ENCODE measurements at places on chromosomes 7 and 10. TPM values are rescaled to one million over a fixed set of nuclear protein-coding genes. Genes with fewer than 3 reads are reported as not detected.

DNA sequence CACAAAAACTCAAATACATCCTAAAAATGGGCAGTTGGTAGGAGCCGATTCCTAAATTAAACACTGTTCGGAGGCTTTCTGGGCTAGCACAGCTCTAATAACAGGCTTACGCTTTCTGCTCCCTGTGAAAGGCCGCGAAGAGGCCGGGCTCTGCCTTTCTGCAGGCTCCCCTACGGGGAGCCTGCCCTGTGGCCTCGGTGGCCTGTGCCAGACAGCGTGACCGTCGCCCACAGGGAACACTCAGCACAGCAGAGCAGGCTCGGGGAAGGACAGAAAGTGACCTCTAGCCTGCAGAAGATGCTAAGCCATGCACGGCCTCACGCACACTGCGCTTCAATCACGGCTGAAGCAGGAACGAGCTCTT is 64.2 kb downstream of the DIP2C start:
- no peak for DNase-seq

- DNase-seq = no peak
These were observed 2.4 kb upstream of the ZNF33B start for GRCh38 chr10:42640610-42641229.

DNA sequence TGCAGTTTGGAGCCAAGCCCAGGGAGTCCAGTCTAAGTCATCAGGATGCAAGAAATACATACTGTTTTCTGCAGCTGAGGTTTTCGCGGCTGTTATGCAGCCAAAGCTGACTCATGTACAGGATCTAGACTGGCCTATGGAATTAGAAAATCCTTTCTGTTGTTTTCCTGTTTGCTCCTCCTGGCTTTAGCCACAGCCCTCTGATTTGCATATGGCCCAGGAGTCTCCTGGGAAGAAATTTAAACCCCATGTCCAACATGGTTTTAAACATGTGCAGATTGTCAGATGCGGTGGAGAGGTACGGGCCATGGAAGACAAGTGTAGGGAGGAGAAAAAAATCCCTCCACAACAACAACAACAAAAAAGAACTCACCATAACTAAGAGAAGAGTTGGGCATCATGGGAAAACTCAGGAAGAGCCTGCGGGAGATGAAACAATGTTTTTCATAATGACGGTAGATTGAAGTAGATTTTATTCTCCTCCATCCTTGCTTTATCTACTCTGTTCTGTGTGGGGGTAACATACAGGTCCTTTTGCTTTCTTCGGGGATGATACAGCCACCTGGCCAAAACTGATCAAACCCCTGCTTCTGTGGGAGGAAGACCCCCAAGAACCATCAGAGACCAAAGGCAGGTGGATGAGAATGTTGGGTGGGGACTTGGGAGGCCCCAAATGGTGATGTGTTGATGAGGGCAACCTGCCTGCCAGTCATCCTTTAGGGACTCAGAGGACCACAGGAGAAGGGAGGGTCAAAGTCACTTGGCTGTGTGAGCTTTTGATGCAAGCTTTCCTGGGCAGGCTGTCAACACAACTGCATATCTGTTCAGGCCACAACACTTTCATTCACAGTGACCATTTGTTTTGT is 29.8 kb upstream of the GNA12 start:
- DNase-seq = peak; percentile 93

DNA sequence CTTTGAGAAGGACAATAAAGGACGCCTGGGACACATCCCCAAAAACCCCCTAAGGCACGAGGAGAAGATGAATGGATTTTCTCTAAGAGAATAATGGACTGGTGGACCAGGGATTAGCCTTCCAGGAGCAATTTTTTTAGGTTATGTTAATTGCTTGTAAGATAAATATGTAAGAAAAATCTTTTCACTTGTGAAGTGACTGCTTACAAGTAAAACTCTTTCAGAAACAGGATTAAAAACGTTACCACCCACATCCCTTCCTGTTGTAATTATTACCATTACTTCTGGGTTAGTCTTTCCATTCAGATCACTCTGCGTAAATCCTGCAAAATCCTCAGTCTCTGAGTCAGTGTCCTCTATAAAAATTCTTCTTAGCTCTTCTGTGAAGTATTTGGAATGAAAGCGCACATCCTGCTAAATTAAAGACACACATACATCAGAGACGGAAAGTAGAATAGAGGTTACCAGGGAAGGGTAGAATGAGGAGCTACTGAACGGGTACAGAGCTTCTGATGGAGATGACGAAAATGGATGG is 34.3 kb downstream of the CDCA7L start:
- peak; percentile 74 for DNase-seq

GRCh38 chr7:104886651-104887050 is 127.4 kb upstream of the KMT2E start:
- DNase-seq = no peak

- DNase-seq = no peak
These were observed 42.1 kb downstream of the SCIN start for GRCh38 chr7:12612622-12613021.

GRCh38 chr10:132118366-132118765 is 52.6 kb downstream of the JAKMIP3 start:
- no peak for DNase-seq

DNA sequence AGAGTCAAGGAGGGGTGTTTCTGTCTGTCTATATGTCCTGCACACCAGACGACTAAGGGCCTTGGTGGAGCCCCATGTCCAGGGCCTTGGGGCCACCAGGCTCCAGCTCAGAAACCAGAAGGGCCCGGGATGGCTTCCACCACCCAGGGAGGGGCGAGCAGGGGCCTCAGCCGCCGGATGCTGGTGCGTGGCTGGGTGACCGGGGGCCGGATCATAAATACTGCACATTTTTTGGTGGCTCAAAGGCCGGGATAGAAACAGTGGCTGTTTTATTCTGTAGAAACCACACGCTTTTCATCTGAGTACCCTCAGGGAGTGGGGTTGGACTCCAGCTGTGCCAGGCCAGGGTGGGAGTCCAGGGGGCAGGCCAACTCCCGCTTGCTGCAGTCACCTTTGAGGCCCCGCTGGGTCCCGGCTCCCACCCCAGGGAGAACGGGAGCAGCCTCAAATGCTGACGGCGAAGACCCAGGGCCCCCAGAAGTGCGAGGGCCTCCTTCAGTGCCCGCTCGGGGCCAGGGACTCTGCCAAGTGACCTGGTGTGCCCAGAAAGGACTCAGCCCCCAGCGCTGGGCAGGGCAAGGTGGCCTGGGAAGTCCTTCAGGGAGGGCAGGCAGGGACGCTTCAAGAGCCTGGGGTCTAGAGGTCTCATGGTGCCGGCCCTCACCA is 28.2 kb downstream of the PDGFA start:
- no peak for DNase-seq

- DNase-seq = no peak
These were observed 57.1 kb downstream of the ABCB1 start for GRCh38 chr7:87543623-87544022.

DNA sequence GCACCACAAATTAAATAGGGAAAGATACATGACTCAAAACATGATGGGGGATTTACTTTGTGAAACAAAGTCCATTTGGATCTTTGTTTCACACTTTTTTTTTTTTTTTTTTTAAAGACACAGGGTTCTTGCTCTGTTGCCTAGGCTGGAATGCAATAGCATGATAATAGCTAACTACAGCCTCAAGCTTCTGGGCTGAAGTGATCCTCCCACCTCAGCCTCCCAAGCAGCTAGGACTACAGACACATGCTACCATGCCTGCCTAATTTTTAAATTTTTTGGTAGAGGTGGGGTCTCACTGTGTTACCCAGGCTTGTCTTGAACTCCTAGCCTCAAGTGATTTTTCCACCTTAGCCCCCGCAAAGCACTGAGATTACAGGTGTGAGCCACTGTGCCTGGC is 172.6 kb upstream of the KLF14 start:
- no peak for DNase-seq

GRCh38 chr7:148901178-148901577 is 17.1 kb upstream of the EZH2 start:
- DNase-seq = no peak

GRCh38 chr7:102310414-102310815 is 23.7 kb downstream of the SH2B2 start:
- DNase-seq = no peak

GRCh38 chr7:154916381-154916780 is 86.5 kb downstream of the PAXIP1 start:
- DNase-seq = no peak

DNA sequence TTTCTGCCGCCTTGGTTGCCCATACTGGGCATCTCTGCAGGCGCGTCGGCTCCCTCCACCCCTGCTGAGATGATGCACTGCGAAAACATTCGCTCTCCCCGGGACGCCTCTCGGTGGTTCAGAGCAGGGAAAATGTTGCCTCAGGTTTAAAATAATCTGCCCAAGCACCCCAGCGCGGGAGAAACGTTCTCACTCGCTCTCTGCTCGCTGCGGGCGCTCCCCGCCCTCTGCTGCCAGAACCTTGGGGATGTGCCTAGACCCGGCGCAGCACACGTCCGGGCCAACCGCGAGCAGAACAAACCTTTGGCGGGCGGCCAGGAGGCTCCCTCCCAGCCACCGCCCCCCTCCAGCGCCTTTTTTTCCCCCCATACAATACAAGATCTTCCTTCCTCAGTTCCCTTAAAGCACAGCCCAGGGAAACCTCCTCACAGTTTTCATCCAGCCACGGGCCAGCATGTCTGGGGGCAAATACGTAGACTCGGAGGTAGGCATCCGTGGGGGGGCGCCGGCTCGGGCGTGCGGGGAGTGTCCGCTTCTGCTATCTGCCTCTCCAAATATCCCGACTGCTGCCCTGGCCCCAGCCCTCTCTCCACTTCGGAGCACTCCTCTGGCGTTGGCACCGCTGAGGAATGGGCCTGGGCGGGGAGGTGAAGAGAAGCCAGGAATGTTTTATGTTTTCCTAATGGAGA is at the start of gene CAV1:
Gene CAV1, plus strand, starts transcription at position 428 of the 689 bp plus-strand sequence. Its CDS starts 27 bp downstream, at position 455.
- peak; percentile 93 for DNase-seq

DNA sequence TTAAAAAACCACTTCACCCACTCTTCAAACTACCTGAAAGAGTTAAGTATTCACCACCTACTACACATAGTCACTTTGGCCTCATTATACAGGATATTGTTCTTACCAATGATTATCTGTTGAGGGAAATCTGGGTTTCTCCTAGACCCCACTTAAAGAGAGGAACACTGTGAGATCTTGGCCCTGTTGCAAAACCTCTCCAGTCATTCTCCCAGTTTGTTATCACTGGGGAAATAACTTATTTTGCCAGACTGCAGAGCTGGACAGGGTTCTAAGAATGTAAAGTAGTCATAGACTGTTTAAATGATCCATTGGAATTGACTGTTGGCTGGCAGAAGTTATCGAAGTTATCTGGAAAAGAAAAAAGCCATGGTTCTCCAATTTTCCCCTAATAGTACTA is 143.8 kb downstream of the HGF start:
- DNase-seq = peak; percentile 55

Gene SPDYE17
- not detected for total RNA-seq

Gene MRLN
- total RNA-seq = not detected

Gene TMEM213
- total RNA-seq = not detected

Gene EPHB4
- 75.8 TPM for total RNA-seq

Gene RADIL
- total RNA-seq = 0.33 TPM

Gene GRID1
- 0.33 TPM for total RNA-seq
